Pancreas (tissue), 10 donors: ENCODE measurements at places on chromosomes 13 and 19. TPM values are rescaled to one million over a fixed set of nuclear protein-coding genes. Genes with fewer than 3 reads are reported as not detected.
A peak's percentile ranks its signal among the peaks of the same experiment; 100 is the strongest.

DNA sequence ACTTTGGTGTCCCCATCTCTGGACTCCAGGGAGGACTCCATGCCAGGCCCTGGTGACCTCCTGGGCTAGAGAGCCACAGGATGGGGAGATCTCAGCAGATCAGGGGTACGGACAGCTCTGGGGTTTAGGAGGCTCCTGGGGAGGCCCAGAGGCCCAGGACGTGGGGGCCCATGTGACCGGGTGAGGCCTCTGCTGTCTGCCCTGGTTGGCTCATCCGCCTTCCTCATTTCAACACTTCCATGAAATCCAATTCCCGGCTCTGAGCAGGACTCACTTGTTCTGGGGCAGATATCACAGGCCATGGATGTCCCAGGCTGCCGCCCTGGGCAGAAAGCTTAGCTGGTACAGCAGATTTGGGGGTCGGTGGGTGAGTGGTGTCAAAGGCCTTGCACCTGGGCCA, 1.1 kb upstream of the PRAM1 start:
- no peaks in the 10 kb centered on the region for H3K36me3 ChIP-seq
- no peak for DNase-seq
- H3K27ac ChIP-seq: no peak overlapping the region

DNA sequence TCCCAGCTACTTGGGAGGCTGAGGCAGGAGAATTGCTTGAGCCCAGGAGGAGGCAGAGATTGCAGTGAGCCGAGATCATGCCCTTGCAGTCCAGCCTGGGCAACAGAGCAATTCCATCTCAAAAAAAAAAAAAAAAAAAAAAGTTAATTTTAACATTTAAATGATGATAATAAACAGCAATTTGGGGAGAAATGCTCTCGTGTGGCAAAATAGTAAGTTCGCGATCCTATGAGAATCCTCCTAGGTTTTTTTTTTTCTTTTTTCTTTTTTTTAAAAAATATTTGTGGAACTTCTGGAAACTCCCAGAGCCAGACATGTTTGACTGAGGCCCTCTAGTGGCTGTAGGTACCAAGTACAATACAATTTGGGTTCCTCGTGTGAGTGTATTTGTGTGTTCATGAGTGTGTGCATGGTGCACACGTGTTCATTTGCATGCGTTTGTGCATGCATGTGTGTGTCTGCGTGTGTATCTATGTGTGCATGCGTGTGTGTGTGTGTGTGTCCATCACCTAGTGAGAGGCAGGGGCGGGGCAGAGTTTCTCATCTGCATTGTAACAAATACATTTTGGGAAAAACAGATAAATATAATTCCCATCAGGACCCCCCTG, 31.2 kb downstream of the TMPRSS9 start:
- H3K27ac ChIP-seq: no peak overlapping the region
- H3K4me3 ChIP-seq: no peak overlapping the region
- H3K36me3 ChIP-seq: no peaks in the 10 kb centered on the region
- no peaks in the 10 kb centered on the region for H3K27me3 ChIP-seq
- no peak for DNase-seq
- H3K4me1 ChIP-seq: no peaks in the 10 kb centered on the region

- DNase-seq: no peak
- no peaks in the 10 kb centered on the region for H3K27me3 ChIP-seq
- H3K4me1 ChIP-seq: no peaks in the 10 kb centered on the region
- H3K27ac ChIP-seq: no peak overlapping the region
- H3K4me3 ChIP-seq: no peak overlapping the region
Measured at GRCh38 chr13:23771956-23772355, 117.2 kb downstream of the MIPEP start.

GRCh38 chr13:98575904-98576199, 1.1 kb downstream of the STK24 start:
- no peaks in the 10 kb centered on the region for H3K27me3 ChIP-seq
- H3K4me3 ChIP-seq: peak overlapping the region; percentile 82
- DNase-seq: no peak

The ZNF583 gene
- 2.1 TPM for total RNA-seq

The HSH2D gene
- total RNA-seq: 4.4 TPM
